Activated T-helper 1 cell treated with anti-CD3 and anti-CD28 coated beads, Interleukin-2, amount 50 U/mL, for 16 hours (primary cell): ENCODE measurements at places on chromosomes 6 and 20.

- DNase-seq: no peak
These were observed at the start of gene GCNT2 for GRCh38 chr6:10521104-10521808. Gene GCNT2, plus strand, starts transcription at chr6:10521351. Its CDS starts 7,561 bp downstream, at chr6:10528912.

DNA sequence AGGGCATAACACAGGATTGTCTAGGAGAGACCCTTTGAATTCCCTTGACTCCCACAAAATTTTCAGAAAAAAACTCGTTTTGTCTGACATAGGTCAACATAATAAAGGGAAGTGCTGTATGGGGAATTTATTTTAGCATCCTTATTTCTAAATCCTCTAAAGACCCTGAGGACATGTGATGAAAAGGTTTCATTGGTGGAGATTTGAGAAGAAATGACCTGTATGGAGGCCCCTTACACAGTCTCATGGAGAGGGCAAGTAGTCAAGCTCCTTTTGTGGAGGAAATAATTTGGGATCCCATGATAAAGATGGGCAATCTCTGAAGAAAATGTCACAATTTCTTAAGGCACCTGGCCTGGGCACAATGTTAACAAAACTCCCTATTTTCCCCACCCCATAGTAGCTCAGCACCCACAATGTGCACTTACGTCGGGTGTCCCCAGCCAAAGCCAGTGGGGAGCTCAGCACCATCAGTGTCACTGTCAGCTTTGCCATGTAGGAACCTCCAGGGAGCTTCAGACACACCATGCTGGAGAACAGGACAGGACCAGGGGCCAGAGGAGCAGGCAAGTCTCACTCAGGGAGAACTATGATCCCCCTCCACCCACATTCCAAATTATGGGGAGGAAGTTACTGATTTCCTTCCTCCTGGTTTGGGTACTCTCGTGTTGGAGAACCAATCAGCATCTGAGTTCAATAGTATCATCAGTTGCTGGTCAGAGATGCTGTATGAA is at the start of gene HLA-DRB5:
HLA-DRB5 (minus strand) TSS at position 591 of the 734 bp plus-strand sequence; CDS start at position 528, 63 bp downstream.
- DNase-seq: no peak

GRCh38 chr20:60817891-60818290 is 434.2 kb upstream of the CDH4 start:
- no peak for DNase-seq

GRCh38 chr6:9484091-9484490 is 930.8 kb downstream of the TFAP2A start:
- no peak for DNase-seq

GRCh38 chr6:134073161-134073560 is 20.7 kb upstream of the SLC2A12 start:
- no peak for DNase-seq

GRCh38 chr6:37005061-37005810 is at the start of gene FGD2:
Gene FGD2, plus strand, starts transcription at chr6:37005655. Its CDS starts 163 bp downstream, at chr6:37005818.
- no peak for DNase-seq

GRCh38 chr20:45564760-45565276 is 14.3 kb downstream of the WFDC8 start:
- DNase-seq: no peak
